ENCODE measurements at places on chromosomes 4 and X. TPM values are rescaled to one million over a fixed set of nuclear protein-coding genes. Genes with fewer than 3 reads are reported as not detected.

Gene CHRDL1
- total RNA-seq = 17.6 TPM

Gene NPY5R
- total RNA-seq = not detected

Gene MAGEA2
- 90.5 TPM for total RNA-seq

Gene TMEM47
- total RNA-seq = 6.8 TPM

Gene MAMLD1
- total RNA-seq = 0.40 TPM
